ENCODE measurements at places on chromosomes 13 and 19.

DNA sequence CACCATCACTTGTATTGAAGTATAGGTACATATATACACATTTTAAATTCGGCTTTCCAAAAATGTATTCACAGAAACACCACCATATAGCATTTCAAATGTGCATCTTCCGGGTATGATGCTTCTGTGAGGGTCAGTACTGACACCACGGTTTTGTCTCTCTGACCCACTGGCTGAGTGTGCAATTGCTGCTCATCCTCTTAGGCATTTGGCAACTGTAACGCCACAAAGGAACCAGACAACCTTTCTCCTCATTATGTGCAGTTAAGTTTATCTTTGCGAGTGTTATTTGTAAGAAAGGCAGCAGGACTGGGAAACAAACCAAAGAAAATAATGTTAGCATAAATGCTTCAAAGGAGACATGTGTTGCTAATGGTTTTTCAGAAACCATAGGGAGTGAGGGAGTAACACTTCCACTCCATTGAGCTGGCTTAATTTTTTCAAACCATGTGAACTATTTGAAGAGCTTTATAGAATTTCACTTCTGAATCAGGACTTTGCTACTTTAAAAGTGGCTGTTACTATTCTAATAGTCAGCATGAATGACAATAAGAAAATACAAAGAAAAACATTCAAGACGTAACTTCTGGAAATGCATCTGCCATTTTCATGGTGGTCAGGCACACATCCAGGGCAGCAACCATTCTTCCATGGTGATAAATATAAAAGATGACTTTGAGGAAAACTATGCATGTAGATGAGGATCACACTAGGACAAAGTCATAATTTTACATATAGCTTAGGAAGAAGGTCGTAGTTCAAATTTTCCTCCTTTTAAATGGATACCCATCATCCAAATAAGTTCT lies 423.3 kb downstream of the MZT1 start:
- DNase-seq: no peak

- DNase-seq: no peak
Observed at GRCh38 chr13:66950666-66951065, 279.5 kb downstream of the PCDH9 start.

- no peak for DNase-seq
Observed at GRCh38 chr13:113774177-113775107, 15.4 kb downstream of the TMEM255B start.

GRCh38 chr19:47407417-47407774 lies 11.9 kb downstream of the MEIS3 start:
- no peak for DNase-seq

GRCh38 chr13:22454586-22454985 lies 726.2 kb upstream of the SGCG start:
- DNase-seq: no peak

DNA sequence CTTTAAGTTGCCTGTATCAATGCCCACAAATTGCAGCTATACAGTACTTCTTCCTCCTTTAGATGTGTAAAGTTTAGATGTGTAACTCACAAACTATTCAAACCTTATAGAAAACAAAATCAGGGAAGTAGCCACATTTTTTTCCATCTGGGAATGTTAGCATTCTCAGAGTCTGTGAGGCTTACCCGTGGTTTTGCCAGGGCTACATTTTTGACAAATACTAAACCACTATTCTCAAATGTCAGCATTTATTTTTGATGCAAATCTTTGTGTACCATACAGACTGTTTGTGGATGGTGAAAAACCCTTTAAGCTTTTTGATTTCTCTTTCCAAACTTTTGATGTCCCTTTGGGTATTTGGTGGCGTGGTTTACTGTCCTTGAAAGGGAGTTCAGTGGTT lies 216.4 kb downstream of the POSTN start:
- DNase-seq: no peak

DNA sequence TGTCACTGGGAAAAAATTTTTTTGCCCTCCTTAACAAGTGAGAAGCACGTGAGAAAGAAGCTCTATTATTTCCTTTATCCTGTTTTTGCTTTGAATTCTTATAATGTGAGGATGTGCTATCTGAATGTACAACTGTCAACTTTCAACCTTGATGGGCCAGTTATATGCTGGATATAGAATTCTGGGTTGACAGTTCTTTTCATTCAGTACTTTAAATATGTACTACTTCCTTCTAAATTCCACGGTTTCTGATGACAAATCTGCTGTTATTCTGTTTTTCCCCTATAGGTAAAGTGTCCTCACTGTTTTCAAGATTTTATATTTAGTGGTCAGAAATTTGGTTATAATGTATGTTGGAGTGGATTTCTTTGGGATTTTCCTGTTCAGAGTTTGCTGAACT lies 29.9 kb downstream of the ZDHHC20 start:
- DNase-seq: peak; percentile 53

GRCh38 chr13:91360246-91360751 lies 12.8 kb downstream of the MIR17HG start:
- no peak for DNase-seq

DNA sequence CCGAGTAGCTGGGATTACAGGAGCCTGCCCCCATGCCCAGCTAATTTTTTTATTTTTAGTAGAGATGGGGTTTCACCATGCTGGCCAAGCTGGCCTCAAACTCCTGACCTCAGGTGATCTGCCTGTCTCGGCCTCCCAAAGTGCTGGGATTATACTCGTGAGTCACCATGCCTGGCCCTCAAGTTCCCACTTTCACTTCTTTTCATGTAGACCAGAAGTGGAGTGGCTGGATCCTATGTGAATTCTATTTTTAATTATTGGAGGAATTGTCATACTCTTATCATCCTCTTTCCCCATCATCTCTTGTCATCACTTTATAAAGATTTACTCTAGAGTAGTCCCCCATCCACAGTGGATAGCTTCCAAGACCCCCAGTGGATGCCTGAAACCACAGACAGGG lies 12.8 kb upstream of the SIGLEC10 start:
- no peak for DNase-seq

- DNase-seq: no peak
Observed at GRCh38 chr13:86729206-86729605, 930.0 kb upstream of the SLITRK6 start.

GRCh38 chr13:44389876-44390275 lies 16.3 kb downstream of the SERP2 start:
- no peak for DNase-seq

DNA sequence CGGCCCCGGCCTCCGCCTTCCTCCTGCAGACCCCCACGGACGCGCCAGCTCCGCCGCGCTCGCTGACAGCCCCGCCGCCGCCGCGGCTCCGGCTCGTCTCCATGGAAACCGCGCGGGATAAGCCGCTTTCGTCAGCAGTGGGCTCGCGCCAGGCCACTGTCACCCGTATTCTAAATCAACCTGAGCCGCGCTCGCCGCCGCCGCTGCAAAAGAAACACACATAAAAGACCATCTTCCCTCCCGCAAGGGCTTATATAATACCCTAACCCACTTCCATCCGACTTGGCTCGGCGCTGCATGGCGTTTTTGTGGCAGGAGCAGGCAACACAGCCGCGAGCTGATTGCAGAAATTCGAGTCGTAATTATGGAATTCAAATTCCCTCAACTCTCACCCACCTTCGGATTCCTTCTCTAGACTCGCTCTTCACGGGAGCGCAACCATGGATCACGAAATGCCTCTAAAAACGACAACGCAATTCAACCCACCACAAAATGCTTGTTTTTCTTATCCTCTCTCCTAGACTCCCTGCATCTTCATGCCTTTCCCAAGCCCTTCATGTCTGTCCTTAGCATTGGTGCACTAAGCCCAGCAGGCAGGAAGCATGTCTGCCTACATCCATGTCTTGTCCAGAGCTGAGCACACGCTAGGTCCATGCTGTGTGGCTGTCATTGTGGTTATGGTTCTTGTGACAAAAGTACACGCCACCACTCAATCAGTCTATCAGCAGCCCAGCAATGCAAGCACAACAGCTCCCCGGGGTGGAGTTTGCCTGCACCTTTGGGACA lies at the start of gene AMER2:
TSS of gene AMER2 (minus strand) at position 772 of the 786 bp plus-strand sequence. CDS start at position 103, 669 bp downstream.
- DNase-seq: peak; percentile 41

- peak; percentile 50 for DNase-seq
Observed at GRCh38 chr19:41420101-41420880, 6.9 kb downstream of the B3GNT8 start.

DNA sequence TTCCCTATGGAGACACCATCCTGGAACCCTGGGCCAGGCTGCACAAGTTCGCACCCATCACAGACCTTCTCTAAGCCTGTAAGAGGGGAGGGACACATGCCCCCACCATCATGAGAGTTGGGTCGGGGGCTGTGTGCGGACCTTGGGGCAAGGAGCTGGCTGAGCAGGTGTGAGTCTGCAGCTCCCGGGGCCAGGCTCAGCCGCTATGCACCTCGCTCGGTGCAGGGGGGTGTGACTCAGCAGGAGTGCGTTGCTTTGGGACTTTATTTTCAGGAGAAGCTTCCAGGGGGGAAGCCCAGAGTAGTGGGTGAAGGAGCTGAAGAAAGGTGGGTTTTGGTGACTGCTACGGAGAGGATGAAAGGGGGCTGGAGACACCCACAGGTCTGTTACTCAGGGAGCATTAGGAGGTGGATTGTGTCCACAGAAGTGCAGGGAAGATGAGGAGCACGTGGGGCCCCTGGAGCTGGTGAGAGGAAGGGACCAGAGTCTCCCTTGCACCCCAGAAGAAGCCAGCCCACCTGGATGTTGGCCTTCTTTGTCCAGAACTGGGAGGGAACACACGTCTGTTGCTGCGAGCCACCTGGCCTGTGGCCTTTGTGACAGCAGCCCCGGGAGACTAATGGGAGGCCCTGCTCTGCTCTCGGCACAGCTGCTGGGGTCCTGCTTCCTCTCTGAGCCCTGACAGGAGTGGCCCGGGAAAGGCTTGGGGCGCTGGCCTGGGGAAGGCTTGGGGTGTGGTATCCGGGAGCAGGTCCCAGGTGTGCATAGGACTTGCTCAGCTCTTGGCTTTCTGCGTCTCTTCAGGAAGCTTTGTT lies 162.6 kb downstream of the TEX29 start:
- no peak for DNase-seq

- DNase-seq: peak; percentile 22
Observed at GRCh38 chr19:33868788-33869412, 72.2 kb downstream of the KCTD15 start.

- no peak for DNase-seq
Observed at GRCh38 chr19:38721496-38721895, 22.8 kb downstream of the CAPN12 start.

DNA sequence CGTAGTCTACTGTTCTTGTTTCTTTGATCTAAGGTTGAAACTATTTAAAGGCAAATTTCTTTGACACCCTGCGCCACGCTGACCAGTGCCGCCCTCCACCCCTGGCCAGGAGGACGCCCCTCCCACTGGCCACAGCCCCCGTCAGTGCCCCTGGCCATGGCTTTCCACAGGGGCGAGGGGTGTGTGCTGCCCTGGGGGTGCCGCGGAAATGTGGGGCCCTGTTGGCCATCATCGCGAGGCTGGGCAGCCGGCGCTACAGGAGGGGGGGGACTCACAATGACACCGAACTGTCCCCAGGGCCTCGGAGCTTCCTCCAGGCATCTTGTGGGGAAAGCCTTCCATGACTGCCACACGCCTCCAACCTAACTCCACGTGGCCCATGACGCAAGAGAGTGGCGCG lies 10.9 kb downstream of the SHC2 start:
- no peak for DNase-seq

DNA sequence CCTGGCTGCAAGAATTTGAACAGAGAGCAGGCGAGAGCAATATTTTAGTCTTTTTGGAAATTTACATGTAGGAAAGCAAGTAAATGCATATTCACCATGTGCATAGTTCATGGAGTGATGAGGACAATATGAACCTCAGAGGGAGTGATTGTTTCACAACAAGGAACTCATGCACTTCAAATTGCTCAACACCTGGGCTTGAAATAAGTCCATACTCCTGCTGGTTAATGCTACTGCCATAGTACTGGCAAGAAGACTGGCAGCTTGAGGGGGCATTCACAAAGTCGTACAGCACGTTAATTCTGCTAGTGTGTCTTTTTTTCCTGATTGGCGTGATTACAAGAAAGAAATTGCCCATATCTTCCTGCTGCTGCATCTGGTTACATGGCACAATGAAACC lies 267.6 kb downstream of the PCDH17 start:
- DNase-seq: no peak

DNA sequence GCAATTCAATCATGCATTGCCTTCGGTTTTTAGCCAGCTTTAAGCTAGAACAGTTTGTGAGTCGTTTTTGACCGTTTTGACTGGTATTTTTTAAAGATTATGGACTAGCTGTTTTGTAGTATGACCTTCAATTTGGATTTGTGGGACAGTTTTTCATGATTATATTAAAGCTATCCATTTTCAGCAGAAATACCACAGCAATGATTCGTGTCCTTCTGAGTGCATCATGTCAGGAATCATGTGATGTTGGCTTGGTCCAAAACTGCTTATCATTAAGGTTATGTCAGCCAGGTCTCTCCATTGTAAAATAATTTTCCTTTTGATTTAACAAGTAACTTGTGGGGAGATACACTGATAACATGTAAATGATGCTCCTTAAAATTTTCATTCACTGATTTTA lies 229.0 kb downstream of the POSTN start:
- no peak for DNase-seq

- DNase-seq: no peak
Observed at GRCh38 chr13:66036636-66037035, 1193.5 kb downstream of the PCDH9 start.

GRCh38 chr13:73293913-73294523 lies 235.2 kb downstream of the KLF5 start:
- no peak for DNase-seq

DNA sequence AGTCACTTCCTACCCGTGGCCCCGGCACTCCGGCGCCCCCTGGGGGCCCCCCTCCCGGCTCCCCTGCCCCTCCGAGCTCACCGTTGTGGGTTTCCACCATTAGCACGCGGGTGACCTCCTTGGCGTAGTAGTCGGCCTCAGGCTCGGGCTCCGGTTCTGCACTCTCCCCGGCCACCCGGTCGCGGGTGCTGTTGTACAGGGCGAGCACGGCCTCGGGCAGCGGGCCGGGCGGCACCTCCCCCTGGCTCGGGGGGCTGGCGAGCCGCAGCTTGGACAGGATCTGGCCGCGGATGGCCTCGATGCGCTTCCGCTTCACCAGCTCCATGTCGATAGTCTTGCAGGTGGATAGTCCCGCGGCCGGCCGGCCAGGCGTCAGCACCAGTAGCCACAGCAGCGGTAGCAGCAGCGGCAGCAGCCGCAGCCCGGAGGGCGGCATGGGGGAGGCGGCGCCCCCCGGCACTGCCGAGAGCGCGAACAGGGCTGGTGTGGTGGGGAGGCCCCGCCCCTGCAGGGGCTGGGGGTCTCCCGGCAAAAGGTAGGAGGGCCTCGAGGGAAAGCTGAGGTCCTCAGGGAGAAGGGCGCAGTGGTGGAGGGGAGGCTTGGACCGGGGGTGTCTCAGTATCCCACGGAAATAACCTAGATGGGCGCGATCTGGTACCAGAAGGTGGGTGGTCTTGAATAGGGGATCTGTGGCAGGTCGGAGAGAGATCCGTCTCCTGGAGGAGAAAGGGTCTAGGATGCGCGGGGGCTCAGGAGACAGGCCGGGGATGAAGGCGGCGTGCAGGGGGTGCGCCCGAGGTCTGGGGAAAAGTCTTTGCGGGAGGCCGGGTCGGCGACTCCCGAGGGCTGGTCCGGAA lies 885 bp downstream of the TGFB1 start:
- peak; percentile 74 for DNase-seq

- DNase-seq: no peak
Observed at GRCh38 chr19:50708179-50708879, 11.3 kb downstream of the SHANK1 start.
